T-helper 17 cell (primary cell): ENCODE measurements at places on chromosomes 12 and 14. TPM values are rescaled to one million over a fixed set of nuclear protein-coding genes. Genes with fewer than 3 reads are reported as not detected.

ACRBP gene
- total RNA-seq = 3.4 TPM

DNA sequence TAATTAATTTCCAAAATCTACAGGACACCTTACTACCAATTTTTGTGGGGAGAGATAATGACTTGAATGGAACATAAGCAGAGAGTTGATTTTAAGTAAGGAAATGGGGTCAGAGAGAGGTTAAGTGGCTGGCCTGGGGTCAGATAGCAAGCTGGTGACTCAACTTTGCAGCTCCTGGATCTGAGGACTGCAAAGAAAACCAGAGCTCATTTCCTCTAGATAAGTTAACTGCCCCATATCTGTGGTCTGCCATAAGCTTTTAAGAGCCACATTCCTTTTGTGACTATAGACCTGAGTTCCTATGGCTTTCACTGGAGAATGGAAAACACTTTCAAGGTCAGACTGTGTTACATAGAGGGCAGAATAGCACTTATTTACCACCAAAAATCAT lies 201.2 kb upstream of the PRICKLE1 start:
- no peak for DNase-seq
- peaks cover 2% of the 10 kb centered on the region for H3K4me1 ChIP-seq
- no peak overlapping the region for H3K4me3 ChIP-seq
- H3K36me3 ChIP-seq = peaks cover 2% of the 10 kb centered on the region
- H3K27me3 ChIP-seq = peaks cover 5% of the 10 kb centered on the region
- no peak overlapping the region for H3K27ac ChIP-seq

- H3K27ac ChIP-seq = no peak overlapping the region
- no peaks in the 10 kb centered on the region for H3K4me1 ChIP-seq
- H3K36me3 ChIP-seq = no peaks in the 10 kb centered on the region
- H3K27me3 ChIP-seq = peaks cover 14% of the 10 kb centered on the region
Observed at GRCh38 chr12:90311561-90311960, 602.9 kb upstream of the ATP2B1 start.

ACOT6 gene
- not detected for total RNA-seq

- DNase-seq = no peak
- peak overlapping the region; percentile 83 for H3K27ac ChIP-seq
- H3K4me3 ChIP-seq = peak overlapping the region; percentile 31
- H3K36me3 ChIP-seq = peaks cover 2% of the 10 kb centered on the region
- peaks cover 51% of the 10 kb centered on the region for H3K27me3 ChIP-seq
Observed at GRCh38 chr12:49965836-49966235, 4.2 kb downstream of the AQP5 start.

DNA sequence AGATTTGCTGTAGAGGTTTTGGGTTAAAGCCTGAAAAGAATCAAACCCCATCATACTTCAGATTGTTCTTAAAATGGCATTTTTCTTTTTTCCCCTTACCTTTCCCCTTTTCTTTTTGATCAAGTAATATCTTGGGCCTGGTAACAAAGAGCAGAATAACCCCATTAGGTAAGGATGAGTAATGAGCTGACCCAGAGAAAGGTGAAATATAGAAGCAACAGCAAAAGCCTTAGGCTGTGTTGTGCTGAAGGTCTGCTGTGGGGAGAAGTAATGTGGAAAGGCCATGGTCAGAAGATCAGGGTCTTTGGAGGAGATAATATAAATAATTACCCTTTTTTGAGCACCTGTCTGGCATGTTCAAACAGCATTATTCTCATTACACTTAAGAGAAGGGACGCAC lies 42.3 kb downstream of the MIA2 start:
- DNase-seq = no peak
- H3K4me3 ChIP-seq = no peak overlapping the region
- H3K27ac ChIP-seq = peak overlapping the region; percentile 79
- H3K27me3 ChIP-seq = no peaks in the 10 kb centered on the region
- H3K4me1 ChIP-seq = peaks cover 36% of the 10 kb centered on the region

GAS2L3 gene
- total RNA-seq = 0.47 TPM

RNASE3 gene
- total RNA-seq = not detected

LBHD2 gene
- not detected for total RNA-seq

DNA sequence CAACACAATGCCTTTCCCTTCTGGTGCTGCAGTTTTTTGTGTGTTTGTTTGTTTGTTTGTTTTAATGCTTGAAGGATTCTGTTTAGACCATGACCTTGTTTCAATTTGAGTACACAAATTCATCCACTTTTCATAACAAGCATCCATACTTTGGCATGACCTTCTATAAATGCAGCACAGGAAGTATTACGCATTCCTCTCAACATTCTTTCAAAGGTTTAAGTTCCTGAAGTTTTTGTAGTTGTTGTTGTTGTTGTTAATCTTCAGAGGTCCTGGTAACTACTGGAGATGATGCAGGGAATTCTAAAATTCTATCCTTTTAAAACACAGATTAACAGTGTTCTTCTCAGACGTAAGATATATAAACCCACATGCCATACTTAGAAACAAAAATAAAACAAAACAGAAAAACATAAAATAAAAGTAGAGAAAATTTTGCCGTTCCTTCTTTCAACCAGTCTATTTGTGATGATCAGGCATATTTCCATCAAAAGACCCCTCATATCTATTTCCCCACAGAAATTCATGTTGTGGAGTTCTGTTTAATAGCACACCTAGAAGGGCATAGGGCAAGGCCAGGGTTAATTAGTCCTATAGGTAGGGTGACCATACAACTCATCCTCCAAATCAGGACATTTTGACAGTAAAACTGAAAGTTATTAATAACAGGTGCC lies 529.9 kb downstream of the NOVA1 start:
- no peak for DNase-seq
- no peaks in the 10 kb centered on the region for H3K36me3 ChIP-seq
- H3K27me3 ChIP-seq = no peaks in the 10 kb centered on the region
- H3K27ac ChIP-seq = no peak overlapping the region
- H3K4me3 ChIP-seq = no peak overlapping the region

TMEM52B gene
- total RNA-seq = not detected

GRCh38 chr12:70994217-70994788 lies 73.8 kb upstream of the PTPRR start:
- no peaks in the 10 kb centered on the region for H3K4me1 ChIP-seq
- no peaks in the 10 kb centered on the region for H3K36me3 ChIP-seq
- H3K27ac ChIP-seq = no peak overlapping the region
- DNase-seq = no peak

GRCh38 chr12:127048057-127048456 lies 1218.9 kb upstream of the TMEM132C start:
- no peak overlapping the region for H3K4me3 ChIP-seq
- no peak overlapping the region for H3K27ac ChIP-seq
- DNase-seq = no peak
- H3K36me3 ChIP-seq = no peaks in the 10 kb centered on the region

DNA sequence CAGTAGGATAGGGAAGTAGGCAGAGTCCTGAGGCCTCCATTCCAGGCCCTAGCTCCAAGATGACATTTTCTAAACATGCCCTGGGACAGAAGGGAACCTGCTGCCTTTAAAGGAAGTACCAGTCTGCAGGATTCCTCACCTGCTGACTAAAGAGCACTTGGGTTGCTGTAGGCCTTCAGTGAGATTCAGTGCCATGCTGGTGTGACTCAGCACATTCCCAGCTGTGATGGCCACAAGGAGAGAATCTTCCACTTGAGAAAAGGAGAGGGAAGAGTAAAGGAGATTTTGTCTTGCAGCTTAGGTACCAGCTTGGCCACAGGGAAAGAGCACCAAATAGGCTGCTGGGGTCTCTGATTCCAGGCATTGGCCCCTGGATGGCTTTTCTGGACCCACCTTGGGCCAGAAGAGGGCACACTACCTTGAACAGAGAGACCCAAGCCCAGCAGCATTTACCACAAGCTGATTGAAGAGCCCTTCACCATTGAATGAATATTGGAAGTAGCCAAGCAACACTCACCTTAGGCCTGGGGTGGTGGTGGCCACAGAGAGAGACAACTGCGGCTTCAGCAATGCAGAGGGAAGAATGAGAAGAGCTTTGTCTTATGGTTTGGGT lies 498.3 kb downstream of the KCNH5 start:
- H3K4me3 ChIP-seq = peak overlapping the region; percentile 12
- H3K27me3 ChIP-seq = no peaks in the 10 kb centered on the region
- H3K4me1 ChIP-seq = no peaks in the 10 kb centered on the region
- DNase-seq = no peak
- no peak overlapping the region for H3K27ac ChIP-seq

- no peaks in the 10 kb centered on the region for H3K36me3 ChIP-seq
- no peak overlapping the region for H3K27ac ChIP-seq
- H3K27me3 ChIP-seq = no peaks in the 10 kb centered on the region
- no peaks in the 10 kb centered on the region for H3K4me1 ChIP-seq
- H3K4me3 ChIP-seq = no peak overlapping the region
Observed at GRCh38 chr12:81168445-81168844, 90.6 kb downstream of the ACSS3 start.

DNA sequence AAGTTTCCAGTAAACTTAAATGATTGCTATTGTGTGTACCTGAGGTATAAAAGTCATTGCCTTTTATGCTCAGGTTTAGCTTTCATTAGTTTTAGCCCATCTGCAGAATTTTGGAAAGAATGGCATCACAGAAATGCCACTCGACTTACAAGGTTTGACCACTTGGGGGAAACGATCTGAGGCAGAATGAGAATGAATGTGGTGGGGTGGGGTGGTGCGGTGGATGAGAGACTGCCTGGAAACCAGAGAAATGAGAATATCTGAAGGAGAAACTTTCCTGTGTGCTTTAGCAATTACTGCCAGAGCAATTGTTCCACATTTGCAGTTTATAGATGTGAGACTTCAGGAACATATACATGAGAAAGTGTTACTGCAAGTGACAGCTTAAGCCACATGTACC lies 225.4 kb upstream of the PDE3A start:
- no peaks in the 10 kb centered on the region for H3K27me3 ChIP-seq
- no peaks in the 10 kb centered on the region for H3K4me1 ChIP-seq
- no peak overlapping the region for H3K4me3 ChIP-seq
- no peaks in the 10 kb centered on the region for H3K36me3 ChIP-seq
- DNase-seq = no peak

- no peaks in the 10 kb centered on the region for H3K27me3 ChIP-seq
- peak within 1 kb of the TSS; percentile 100 for H3K27ac ChIP-seq
- peak within 1 kb of the TSS; percentile 67 for H3K4me3 ChIP-seq
Observed at GRCh38 chr12:121669521-121669900, at the start of gene MORN3. TSS of gene MORN3 (minus strand) at chr12:121669654. CDS start at chr12:121669483, 171 bp downstream.

DNA sequence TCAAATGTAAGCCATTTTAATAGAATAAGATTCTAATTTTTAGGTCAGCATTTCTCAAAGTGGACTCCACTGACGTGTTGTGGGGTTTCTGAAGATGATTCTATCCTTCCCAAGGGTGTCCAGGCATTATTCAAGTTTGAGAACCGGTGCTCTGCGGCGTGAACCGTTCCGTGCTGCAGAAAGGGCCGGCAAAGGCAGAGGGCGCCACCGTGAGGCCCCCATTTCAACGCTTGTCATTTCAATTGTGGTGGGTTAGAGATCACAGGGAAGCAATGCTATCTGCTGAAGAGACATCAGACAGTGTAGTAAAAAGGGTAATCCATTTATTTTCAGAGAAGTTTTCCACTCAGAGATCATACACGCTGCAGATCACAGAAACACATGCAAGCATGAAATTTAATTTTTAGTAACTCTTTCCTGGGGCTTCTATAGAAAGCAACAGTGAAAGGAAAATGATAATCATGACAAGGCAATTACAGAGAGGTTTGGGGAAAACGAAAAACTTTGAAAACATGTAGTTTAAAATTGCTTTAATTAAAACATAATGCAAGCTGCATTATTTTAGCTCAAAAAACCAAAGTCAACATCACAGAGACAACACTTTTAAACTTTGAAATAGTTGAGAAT lies 201.7 kb downstream of the EXOC5 start:
- peaks cover 2% of the 10 kb centered on the region for H3K36me3 ChIP-seq
- H3K4me1 ChIP-seq = peaks cover 3% of the 10 kb centered on the region
- no peak overlapping the region for H3K4me3 ChIP-seq
- DNase-seq = no peak
- no peak overlapping the region for H3K27ac ChIP-seq

- no peak overlapping the region for H3K4me3 ChIP-seq
- H3K4me1 ChIP-seq = peaks cover 6% of the 10 kb centered on the region
- peaks cover 5% of the 10 kb centered on the region for H3K36me3 ChIP-seq
- peak overlapping the region; percentile 29 for H3K27ac ChIP-seq
- H3K27me3 ChIP-seq = peaks cover 31% of the 10 kb centered on the region
Observed at GRCh38 chr12:4244868-4245267, 28.7 kb upstream of the CCND2 start.
